NCI-H1417 (cell line): ENCODE measurements at places on chromosomes 1 and 21.

DNA sequence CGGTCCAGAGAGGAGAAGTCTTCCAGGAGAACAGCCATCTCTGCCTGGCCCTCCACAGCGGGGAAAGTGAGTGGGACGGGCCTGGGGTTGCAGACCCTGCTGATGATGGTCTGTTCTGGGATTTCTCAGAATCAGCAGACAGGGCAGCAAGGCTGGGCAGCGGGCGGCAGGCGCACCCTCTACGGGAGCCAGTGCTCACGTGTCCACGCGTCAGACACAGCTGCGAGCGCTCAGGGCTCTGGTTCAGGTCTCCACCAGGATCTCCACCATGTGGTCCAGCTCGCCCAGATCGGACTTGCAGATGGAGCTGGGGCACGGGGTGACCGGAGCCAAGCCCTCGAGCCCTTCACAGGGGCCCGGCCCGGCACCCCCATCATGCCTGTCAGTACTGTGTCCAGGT is 5.5 kb downstream of the CLCA4 start:
- DNase-seq = no peak

DNA sequence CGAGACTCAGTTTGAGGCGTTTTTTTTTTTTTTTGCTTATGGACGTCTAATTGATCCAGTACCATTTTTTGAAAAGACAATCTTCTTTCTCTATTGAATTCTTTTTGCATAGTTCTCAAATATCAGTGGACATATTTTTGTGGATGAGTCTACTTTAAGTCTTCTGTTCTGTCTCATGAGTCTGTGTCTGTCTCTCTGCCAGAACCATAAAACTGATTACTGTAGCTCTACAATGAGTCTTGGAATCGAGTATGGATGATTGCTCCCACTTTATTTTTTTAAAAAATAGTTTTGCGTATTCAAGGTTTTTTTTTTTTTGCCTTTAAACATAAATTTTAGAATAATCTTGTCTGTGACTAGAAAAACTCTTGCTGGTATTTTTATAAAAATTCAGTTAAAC is 323.5 kb downstream of the ZNF326 start:
- no peak for DNase-seq

DNA sequence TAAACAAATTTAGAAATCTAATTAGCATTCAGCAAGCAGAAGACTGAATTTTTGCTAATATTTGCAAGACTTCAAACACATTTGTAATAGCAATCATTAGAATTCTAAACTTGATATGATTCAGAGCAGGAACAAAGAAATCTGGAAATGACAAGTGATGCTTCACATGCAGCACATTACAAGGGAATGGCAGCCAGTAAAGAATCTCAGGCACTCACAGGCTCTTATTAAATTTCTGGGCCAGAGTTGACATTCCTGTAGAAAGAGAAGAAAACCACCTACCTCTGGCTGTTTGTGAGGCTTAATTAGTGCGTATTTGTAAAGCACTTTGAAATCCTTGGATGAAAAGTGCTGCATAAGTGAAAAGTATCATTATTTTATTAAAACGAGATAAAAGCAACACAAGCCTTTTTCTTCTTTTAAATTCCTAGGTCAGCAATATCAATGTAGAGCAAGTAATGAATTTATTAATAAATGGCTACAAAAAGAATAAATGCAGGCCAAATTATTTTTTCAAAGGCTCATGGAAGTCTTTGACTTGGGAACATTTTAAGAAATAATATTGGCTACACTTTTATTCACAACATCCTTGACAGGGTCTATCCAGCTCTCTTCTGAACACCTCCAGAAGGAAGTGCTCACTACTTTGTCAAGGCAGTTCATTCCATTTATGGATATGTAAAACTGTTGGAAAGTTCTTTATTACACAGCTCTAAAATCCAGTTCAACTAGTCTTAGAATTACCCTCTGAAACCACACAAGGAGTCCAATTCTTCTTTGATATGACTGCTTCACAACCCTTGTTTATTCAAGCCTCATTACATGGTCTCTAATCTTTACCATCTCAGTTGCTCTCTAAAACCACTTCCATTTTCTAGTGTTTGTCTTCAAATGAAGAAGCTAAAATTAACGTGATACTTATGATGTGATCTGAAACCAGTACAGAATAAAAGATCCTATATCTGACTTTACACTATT is 32.1 kb upstream of the SCYL3 start:
- DNase-seq = peak; percentile 75

GRCh38 chr21:41765973-41766882 is 624 bp downstream of the RIPK4 start:
- DNase-seq = no peak

- peak; percentile 78 for DNase-seq
Measured at GRCh38 chr1:235075048-235075776, 53.4 kb downstream of the TOMM20 start.

- DNase-seq = no peak
Measured at GRCh38 chr1:197272791-197273190, 4.7 kb downstream of the CRB1 start.

DNA sequence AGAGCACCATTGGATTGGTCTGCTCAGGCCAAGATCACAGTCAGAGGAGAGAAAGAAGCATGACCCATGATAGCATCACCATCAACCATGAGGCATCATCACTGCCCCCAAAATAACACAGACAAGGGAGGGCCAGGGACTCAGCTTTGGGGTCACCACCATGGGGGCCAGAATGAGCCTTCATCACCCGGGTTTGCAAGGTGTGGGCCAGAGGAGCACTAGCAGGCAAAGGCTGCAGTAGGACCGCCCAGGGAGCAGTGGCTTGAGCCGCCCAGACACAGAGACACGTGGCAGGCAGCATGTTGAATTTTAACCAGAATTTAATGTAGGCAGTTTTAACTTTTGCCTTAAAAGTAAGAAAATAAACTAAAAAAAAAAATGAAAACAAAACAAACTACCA is 53.7 kb upstream of the TMPRSS2 start:
- DNase-seq = no peak

- DNase-seq = no peak
Measured at GRCh38 chr1:28371010-28371377, 1.5 kb downstream of the PHACTR4 start.

GRCh38 chr1:109782514-109782913 is 18.8 kb upstream of the EPS8L3 start:
- no peak for DNase-seq

DNA sequence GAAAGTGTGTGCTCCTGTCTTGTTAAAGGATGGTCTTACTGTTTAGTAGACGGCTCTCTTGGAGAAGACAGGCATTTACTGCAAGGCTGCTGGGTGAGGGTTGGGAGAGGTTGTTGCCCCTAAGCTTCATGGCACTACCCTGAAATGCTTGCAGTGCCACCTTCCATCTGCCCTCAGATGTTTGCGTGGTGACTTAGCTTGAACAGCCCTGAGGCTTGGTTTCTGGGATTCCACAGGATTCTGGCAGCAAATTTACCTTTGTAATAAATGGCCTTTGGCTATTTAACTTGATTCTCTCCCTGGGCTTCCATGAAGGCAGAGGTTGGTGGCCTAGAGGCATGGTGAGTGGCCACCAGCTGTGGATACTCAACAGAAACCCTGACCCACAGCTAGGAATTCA is 11.6 kb downstream of the MTARC1 start:
- DNase-seq = no peak

- DNase-seq = no peak
Measured at GRCh38 chr21:28518630-28519029, 474.0 kb downstream of the LTN1 start.

DNA sequence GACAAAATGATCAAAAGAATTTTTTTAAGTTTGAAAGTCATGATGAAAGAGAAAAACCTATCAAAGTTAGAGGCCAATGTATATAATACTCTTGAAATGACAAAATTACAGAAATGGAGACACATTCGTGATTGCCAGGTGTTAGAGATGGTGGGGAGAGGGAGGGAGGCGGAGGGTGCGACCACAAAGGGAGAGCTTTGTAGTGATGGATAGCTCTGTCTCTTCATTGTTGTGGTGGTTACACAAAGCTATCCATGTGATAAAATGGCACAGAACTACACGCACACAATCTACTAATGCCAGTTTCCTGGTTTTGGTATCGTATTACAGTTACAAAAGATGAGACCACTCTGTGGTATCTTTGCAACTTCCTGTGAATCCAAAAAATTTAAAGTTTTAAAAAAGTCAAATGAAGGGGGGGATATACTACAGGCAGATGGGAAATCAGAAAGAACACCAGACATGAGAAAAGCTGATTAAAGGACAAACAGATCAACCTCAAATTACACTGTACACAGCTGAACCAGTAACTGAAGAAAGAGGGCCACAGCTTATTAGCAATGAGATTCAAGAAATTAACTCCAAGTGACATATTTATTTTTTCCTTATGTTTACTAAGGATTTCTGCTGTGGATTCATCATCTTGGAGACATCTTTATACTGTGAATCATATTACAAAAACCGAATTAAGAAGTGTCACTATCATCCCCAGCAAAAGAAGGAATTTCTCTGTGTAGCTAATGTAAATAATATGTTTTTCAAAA is 199.1 kb downstream of the SLC45A1 start:
- peak; percentile 7 for DNase-seq

GRCh38 chr1:86382878-86383277 is 13.2 kb downstream of the ODF2L start:
- DNase-seq = no peak

DNA sequence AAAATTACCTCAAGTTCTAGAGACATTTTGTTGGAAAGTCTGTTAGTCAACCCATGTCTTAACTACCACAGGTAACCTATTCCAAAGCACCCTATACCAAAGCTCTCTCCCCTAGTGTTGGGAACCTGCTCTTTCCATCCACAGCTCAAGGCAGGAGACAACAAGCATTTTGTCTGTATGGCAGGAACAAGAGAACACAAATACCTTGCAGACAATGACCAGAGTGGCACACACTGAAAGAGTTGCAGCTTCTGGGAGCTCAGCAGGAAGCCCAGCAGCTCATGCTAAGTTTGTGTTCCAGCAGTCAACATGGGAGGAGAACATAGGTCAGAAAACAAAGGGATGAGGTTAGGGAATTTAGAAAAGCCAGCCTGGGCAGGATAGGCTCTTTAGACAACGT is 300.8 kb downstream of the HHIPL2 start:
- DNase-seq = no peak

- no peak for DNase-seq
Measured at GRCh38 chr1:209673631-209674417, 1.4 kb upstream of the G0S2 start.

- no peak for DNase-seq
Measured at GRCh38 chr21:42607102-42607501, 46.3 kb upstream of the PDE9A start.
